ENCODE measurements at places on chromosomes 2 and 18.

DNA sequence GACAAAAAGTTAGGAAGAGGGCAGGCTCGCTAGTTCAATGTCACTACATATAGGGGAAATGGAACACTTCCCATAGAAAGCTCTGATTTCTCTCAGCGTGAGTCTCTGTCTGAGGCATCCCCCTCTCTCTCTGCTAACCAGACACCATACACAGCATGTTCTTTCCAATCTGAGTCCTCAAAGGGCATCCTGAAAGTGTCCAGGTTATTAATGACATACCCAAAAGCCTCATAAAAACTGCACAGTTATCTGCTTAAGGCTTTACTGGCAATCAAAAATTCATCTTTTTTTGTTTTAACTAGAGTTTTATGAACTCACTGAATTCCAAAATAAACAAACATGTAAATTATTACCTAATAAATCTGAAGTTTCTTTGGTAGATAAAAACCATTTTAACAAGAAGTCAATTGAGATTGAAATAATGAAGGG lies 137.4 kb downstream of the AFF3 start:
- no peak for DNase-seq

GRCh38 chr2:27893006-27893405 lies 2.5 kb downstream of the BABAM2 start:
- DNase-seq: no peak

GRCh38 chr2:20622296-20622686 lies 28.6 kb downstream of the HS1BP3 start:
- no peak for DNase-seq

GRCh38 chr18:34261865-34262780 lies 37.4 kb upstream of the NOL4 start:
- peak; percentile 7 for DNase-seq

- DNase-seq: no peak
These were observed 109.9 kb downstream of the SLC4A3 start for GRCh38 chr2:219737270-219737691.

DNA sequence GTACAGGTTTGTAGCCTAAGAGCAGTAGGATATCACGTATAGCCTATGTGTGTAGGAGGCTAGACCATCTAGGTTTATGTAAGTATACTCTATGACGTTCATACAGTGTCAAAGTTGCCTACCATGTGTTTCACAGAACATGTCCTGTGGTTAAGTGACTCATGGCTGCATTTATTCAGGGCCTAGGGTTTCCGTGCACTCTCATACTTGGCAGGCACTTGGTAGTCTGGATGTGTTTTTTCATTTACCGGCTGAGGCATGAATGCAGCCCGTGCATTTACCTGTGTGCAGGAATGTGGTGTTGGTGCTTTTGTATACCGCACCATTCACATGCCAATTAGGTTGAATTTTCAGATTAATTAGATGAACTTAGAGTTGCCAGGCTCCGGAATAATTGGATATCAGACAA lies 43.4 kb downstream of the MYL12B start:
- DNase-seq: no peak

DNA sequence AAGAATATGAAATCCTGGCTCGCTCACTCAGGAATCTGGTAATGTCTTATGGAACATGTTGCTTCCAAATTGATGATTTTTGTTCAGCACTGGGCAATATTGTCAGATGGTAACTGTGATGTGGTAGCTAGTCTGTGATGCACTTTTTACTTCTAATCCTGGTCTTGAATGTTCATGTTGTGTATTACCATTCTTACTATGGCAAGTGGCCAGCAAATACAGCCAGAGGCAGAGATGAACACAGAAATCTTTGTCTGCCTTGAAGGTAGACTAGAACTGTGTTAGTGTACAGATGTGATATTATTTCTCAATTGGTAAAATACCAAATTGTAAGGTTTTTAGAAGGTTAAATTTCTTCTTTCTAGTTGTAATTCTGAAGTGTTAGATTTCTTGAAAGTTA lies 83.3 kb downstream of the UBE2E3 start:
- no peak for DNase-seq

GRCh38 chr2:106363791-106364190 lies 104.4 kb downstream of the RGPD3 start:
- no peak for DNase-seq

DNA sequence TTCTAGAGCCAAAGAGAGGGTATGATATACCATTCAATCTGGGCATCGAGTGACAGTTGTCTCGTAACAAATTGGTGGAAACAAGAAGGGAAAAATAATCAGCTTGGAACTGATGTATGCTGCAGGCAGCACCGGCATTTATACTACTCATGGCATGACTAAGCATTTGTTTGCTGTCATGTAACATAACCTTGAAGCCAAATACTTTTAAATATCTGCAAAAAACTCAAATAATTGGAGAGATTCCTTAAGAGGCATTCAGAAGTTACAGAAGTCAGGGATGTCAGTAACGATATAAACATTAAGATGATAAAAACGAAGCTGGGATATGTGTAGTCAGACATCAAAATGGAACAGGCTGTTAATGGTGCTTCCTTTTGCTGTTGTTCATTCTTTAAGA lies 157.3 kb upstream of the MMADHC start:
- DNase-seq: no peak

DNA sequence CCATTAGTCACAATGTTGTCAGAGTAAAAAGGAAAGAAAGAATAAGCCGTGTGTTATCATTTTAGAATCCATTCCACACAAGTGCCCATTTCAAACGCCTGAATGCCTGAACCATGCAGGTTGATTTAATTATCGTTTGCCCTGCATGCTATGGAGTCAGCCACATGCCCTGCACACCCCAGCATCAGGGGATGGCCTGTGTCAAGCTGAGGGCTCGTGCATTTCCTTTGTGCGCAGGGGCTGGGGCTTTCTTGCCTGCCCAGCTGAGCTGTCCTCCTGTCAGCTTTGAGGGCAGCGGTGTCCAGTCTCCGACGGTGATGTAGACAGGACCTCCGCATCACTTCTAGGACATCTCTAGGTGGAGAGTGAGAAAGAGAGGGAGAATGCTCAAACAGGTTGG lies 200.4 kb downstream of the TSN start:
- DNase-seq: no peak

DNA sequence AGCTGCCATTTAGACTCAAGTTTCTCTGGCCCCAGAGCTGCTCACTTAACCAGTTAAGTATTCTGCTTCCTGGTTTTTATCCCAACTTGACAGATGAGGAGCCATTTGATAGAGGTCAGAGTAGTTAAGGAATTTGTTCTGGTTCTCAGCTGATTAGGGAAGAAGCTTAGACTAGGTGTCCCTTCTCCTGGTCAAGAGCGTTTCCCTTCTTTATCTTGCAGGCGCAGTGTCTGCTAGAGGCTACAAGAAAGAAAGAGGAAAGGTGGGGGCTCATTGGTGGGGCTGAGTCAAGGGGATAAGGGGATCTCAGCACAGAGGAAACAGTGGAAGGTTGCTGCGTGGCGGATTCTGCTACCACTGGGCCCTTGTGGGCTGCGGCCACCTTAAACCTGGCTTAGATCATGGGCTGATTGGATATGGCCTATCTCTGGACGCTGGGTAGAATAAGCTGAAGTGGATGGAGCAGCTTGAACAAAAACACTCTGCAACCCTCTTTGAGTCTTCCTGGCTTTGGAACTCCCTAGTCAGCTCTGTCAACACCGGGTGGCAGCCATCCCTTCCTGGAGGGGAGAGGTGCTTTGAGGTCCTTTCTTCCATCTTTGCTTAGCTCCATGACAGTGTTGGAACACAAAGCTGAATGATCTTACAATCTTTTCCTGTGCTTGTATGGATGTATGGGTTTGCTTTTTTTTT lies 70.8 kb downstream of the QPCT start:
- no peak for DNase-seq

GRCh38 chr2:239953418-239954061 lies 71.6 kb downstream of the NDUFA10 start:
- DNase-seq: no peak

DNA sequence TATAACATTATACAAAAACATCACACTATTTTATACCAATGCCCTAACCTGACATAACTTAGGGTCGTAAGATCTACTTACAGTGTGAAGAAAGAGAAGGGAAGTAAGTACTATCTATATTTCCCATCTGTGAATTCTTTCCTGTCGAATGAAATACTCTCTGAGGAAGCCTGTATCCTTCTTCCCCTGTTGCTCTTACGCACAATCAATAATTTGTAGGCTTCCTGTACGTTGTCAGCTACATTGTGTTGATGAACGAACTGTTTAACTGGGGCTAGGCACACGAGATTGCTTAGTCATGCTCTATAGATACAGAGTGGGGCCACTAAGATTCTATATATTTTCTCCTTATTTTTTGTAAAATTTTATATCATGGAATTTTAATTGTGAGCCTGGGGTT lies 1125.0 kb upstream of the CELF4 start:
- no peak for DNase-seq

- peak; percentile 91 for DNase-seq
These were observed 28.3 kb downstream of the MYO7B start for GRCh38 chr2:127563458-127564428.
